NCI-H2029 (cell line): ENCODE measurements at places on chromosomes 11 and 22.

GRCh38 chr11:8192896-8193209 lies 24.0 kb upstream of the RIC3 start:
- no peak for DNase-seq

GRCh38 chr11:92739491-92739890 lies 230.0 kb upstream of the MTNR1B start:
- no peak for DNase-seq

DNA sequence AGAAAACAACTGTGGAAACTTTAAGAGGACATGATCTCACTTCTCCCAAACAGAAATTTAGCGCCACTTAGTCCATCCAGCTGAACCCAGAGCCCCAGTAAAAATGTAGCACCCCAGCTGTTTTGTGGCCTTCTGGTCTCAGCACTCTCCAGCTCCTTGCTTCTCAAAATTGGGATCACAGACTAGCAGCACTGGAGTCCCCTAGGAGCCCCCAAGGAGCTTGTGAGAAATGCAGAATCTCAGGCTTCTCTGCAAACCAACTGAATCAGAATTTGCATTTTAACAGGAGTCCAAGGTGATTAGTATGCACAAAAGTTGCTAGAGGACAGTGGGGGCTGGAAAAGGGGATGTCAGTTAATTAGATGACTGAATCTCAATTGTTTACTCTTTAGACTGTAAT lies 89.8 kb upstream of the FIBIN start:
- DNase-seq, result no peak

GRCh38 chr11:124627546-124627945 lies 4.9 kb downstream of the TBRG1 start:
- no peak for DNase-seq

GRCh38 chr11:111550258-111550657 lies 9.7 kb downstream of the LAYN start:
- DNase-seq, result no peak

DNA sequence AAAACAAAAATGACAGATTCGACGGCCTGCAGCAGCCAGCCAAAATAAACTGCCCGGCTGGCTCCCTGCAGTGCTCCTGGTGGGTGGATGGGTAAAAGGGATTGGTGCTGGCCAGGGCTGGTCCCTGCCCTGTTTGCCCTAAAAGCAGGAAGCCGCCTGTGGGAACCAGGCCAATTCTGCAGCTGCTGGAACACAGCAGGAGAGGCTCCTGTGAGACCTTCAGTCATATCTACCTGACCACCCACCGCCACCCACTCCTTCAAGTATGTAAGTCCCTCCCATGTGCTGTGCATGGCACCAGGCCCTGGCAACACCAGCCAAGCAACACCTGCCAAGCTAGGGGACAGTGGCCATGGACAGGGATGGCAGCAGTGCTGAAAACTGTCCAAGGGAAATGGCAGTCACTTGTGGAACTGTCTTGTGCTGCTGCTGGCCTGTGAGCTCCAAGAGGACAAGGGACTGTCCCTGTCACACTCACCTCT lies 48.7 kb upstream of the ARFGAP3 start:
- peak; percentile 96 for DNase-seq

DNA sequence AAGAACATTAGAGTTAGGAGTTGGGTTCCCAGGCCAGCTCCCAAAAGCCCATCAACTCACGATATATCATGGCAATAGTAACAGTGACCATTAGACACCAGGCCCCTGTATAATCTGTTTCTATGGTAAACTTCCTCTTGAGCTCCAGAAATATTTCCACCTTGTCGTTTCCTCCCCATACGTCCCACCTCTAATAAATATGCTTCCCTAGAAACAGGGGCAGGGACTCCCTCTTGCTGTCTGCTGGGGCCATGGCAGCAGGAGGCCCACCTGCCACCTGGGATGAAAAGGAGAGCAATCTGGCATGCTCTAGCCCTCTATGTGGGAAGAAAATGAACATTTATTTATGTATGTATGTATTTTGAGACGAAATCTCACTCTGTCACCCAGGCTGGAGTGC lies 32.2 kb upstream of the AMOTL1 start:
- no peak for DNase-seq

GRCh38 chr11:48041877-48042695 lies 61.7 kb downstream of the PTPRJ start:
- DNase-seq, result no peak

DNA sequence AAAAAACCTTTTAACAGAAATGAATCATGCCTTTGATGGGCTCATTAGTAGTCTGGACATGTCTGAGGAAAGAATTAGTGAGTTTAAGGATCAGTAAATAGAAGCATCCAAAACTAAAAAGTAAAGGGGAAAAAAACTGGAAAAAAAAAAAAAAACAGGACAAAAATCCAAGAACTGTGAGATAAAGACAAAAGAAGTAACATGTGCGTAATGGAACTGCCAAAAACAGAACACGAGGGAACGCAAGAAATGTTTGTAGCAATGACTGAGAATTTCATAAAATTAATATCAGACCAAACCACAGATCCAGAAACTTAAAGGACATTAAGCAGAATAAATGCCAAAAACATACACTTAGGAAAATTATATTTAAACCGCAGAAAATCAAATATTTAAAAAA lies 77.4 kb downstream of the MS4A13 start:
- DNase-seq, result no peak

GRCh38 chr11:128731041-128731663 lies 37.3 kb downstream of the FLI1 start:
- DNase-seq, result no peak
